ENCODE measurements at places on chromosomes 5 and 9.

- no peak for DNase-seq
Observed at GRCh38 chr9:108017671-108018070, 528.1 kb upstream of the KLF4 start.

- peak; percentile 25 for DNase-seq
Observed at GRCh38 chr5:119313658-119314605, 41.9 kb upstream of the TNFAIP8 start.

DNA sequence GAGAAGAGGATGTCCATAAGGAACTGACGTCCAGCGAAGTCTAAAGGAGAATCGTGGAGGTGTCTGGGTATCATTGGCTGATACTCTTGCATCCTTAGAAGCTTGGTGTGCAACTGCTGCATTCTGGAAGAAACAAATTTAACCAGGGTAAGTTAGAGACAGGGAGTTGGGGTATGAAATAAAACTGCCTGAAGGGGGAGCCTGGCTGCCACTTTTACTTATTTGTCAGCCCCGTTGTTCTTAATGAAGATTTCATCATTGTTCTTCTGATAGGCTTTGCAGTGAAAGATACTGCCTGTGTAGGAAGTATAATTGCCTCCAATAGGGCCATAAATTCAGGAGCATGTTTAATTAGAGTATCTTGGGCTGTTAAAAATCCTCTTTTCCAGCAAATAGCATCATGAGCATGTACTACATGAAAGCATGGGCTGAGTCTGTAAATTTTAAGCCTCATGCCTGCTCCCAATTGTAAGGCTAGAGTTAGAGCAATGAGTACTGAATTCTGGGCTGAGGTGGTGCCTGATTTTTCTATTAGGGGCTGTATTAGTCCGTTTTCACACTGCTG lies 1264.5 kb upstream of the ACO1 start:
- DNase-seq = peak; percentile 59

- no peak for DNase-seq
Observed at GRCh38 chr9:2255128-2255527, 240.0 kb downstream of the SMARCA2 start.

DNA sequence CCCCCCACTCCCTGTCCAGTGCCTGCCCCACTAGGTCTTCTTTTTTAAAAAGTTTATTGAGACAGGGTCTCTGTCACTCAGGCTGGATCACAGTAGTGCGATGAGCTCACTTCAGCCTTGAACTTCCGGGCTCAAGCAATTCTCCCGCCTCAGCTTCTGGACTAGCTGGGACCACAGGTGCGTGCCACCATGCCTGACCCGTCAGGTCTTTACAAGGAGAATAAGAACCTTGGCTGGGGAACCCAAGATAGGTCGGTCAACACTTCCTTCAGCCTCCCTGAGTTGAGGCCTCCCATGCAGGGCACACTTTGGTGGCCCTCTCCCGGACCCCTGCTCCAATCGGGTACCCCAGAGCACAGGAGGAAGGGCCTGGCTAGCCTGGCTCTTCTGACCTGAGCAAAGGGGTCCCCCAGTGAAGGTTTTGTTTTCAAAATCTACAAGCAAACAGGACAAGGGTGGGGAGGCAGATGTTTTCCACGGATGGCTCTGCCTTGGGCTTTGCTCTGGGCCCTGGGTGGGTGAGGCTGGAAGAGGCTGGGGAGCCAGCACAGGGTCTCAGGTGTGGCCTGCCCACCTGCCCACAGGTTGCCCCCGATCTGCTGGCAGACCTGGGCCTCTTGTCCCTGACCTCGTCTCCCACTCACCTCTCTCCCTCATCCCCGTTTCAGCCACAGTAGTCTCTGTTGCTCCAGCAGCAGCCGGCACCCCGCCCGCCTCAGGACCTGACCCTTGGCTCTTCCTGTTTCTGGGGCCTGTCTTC lies 108.7 kb upstream of the PHYKPL start:
- no peak for DNase-seq

DNA sequence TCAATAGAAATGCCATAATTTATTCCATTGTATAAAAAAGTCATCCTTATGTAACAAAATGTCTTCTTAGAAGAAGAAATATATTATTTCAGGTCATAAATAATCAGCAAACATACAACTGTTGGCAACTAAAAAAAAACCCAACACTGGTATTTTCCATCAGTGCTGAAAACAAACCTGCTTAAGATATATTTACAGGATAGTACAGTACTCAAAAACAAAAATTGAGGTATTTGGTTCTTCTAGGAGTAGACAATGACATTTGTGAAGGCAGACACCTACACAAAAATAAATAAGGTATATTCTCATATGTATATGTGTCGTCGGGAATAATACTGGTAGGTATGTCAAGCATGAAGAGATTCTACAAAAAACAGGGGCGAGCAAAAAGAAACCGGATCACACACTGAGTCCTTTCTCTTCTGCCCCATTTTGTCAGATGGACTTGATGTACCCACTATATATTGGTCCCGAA lies 2.9 kb downstream of the DUSP1 start:
- no peak for DNase-seq

GRCh38 chr9:34211395-34211794 lies 32.6 kb downstream of the UBAP1 start:
- DNase-seq = no peak

GRCh38 chr5:15004506-15004905 lies 132.9 kb upstream of the ANKH start:
- no peak for DNase-seq

DNA sequence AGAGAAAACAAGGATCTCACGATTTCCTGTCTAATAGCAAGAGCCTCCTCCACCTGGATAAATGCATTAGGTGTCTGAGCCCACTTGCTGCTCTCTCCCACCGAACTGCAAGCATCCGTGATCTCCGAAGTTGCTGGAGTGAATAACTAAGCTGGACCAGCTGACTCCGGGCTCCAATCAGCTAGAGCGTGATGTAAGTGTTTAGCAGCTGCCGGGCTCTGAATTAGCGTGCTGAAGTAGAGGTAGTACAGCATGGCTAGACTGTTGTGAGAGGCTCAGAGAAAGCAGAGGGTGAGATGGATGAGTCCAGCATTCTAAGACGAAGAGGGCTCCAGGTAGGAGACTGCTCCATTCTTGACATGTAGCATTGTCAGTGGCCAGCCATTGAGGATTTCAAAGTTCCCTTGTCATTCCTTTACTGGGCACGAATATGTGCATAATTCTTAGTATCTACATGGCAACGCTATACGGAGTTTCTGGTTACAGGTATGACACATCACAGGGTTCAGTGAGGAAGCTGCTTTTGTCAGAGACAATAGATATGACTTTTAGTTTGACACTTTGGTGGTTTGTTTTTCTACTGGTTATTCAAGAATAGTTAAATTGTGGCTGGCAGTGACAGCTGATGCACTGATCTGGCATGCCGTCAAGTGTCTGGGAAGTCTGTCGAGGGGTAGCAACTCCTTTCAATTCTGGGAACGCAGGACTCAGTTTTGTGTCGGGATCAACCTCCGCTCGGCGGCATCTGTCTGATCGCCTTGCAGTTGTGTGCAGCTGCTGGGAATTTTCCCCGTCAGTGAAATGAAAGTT lies 232.6 kb downstream of the MAST4 start:
- peak; percentile 65 for DNase-seq

DNA sequence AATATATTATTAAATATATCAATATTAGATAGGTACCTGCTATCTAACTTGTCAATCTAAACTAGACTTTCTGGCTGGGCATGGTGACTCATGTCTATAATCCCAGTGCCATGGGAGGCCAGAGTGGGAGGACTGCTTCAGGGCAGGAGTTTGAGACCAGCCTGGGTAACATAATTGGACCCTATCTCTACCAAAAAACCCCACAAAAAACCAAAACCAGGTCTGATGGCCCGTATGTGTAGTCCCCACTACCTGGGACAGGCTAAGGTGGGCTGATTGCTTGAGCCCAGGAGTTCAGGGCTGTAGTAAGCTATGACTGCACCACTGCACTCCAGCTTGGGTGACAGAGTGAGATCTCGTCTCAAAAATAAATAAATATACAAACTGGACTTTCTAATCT lies 55.0 kb downstream of the PJA2 start:
- no peak for DNase-seq

DNA sequence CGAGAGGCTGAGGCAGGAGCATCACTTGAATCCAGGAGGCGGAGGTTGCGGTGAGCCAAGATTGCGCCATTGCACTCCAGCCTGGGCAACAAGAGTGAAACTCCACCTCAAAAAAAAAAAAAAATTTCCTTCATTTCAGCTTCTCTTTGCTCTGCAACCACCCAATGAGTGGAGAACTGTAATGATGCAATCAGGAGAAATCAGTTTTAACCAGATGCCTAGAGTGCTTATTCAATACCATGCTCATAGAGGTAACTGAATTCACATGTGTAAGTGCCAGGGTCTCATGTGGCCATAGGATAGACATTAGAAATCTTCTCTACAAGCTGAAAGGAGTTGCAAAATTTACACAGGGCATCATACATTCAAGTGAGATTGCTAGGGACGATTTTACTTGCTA lies 70.6 kb downstream of the HMHB1 start:
- no peak for DNase-seq

DNA sequence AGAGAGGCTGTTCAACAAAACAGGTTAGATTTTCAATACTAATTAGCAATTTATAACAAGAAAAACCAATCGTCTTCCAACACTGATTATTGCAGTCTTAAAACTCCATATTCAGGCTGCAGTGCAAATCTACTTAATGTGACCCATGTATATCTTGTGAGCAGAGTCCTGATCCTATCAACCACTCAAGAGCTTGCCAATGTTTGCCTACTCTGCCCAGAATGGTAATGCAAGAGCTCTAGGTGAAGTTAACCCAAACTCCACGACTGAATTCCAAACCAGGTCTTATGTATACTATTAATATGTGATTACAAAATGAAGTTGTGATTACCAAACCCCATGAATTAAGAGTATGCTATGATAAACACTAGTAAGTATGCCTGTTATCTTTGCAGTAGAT lies 17.1 kb downstream of the EFNA5 start:
- DNase-seq = no peak

DNA sequence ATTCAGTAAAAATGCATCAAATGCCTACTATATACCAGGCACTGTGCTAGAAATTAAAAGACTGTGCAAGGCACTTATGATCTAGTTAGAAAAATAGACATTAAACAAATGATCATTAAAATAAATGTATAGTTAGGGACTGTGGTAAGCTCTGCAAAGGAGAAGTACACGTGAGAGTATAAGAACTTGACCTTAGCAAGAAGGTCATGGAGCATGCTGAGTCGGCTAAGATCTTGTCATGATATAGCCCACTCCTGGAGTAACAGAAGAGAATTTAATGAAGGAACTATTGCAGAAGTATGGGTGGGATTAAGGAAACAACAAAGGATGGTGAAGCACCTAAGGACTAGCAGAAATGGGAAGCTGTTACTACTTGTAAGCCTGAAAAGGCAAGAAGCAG lies 23.5 kb upstream of the SAP30L start:
- no peak for DNase-seq

DNA sequence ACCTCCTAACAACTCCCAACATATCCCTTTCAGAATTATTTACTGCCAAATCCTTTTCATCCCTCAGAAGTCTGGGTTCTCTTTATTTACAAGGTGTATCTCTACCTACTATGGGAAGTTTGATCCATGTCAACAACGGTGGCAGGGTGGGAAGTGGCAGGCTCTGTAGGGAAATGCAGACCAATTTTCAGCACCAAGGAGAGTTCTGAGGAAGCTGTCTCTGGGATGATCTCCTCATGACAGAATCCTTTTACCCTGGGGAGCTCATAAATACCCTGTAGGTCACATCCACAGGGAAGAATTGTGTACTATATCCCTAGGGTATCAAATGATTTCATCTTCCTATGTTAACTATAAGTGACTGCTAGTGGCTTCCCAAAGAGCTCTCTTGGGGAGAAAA lies 107.8 kb upstream of the NEK6 start:
- no peak for DNase-seq

DNA sequence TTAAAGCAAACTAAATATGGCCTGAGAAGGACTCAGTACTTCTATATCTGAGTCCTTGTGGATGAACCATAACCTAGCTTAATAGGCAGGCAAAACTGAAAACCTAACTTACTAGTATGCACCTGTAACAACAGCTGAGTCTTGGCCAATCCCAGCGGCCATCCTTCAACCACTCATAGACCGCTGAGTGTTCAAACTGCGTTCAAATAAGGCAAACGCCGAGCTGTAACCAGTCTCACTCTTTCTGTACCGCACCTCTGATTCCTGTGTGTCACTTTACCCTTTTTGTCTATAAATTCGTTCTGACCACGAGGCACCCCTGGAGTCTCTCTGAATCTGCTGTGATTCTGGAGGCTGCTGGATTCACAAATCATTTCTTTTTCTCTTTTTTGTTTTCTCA lies 170.5 kb downstream of the COL23A1 start:
- DNase-seq = no peak

DNA sequence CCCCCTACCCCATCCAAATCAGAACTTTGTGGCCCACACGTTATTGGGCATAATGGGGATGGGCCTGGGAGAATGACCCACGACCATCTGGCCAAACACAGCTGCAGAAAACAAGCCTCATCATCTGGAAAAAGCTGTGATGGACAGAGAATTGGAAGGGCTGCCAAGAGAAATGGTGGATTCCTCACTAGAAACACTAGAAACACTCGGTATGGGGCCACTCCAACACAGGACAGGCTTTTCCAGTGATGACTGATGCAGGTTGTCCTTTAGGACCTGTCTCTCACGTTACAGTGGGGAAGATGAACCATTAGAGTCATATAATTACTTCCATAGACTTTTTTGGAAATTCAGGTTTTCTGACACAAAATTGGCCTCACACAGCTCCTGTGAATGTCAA lies 172.4 kb upstream of the TARS1 start:
- DNase-seq = no peak

DNA sequence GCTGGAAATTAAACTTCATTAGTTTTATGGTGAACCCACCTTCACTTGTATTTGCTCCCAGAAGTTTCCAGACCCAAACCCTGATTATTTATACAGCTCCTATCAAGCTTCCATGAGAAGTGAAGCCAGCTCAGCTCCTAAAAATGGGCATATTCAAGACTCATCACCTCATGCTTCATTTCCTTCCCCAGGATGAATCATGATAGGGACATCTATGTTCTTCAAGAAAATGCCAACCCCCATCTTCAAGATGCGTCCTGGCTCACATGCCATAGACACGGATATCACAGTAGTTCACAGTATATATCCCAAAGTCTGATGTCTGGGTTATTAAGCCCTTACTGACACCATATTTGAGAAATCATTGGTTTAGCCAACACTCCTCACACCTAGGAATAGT lies 217.6 kb downstream of the NPR3 start:
- no peak for DNase-seq

DNA sequence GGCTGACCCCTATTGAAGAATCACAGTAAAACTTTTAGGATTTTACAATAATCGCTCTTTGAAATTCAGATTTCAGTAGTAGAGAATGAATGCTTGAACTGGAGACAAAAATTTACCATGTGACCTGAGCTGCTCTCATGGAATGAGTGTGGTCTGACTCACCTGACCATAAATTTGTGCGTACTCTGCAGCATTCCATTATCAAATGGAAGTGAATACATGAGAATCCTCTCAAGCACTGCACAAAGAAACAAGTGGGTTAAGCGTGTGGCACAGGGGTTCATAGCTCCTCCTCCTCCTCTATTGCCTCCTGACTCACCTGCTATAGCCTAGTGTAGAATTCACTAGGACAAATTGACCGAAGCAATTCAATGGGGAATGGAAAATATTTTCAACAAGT lies 269.8 kb upstream of the CDH9 start:
- DNase-seq = no peak
